RKO (cell line): ENCODE measurements at places on chromosomes 5 and 9.

- peak; percentile 96 for DNase-seq
These were observed 51.7 kb upstream of the TUT7 start for GRCh38 chr9:86405926-86406325.

DNA sequence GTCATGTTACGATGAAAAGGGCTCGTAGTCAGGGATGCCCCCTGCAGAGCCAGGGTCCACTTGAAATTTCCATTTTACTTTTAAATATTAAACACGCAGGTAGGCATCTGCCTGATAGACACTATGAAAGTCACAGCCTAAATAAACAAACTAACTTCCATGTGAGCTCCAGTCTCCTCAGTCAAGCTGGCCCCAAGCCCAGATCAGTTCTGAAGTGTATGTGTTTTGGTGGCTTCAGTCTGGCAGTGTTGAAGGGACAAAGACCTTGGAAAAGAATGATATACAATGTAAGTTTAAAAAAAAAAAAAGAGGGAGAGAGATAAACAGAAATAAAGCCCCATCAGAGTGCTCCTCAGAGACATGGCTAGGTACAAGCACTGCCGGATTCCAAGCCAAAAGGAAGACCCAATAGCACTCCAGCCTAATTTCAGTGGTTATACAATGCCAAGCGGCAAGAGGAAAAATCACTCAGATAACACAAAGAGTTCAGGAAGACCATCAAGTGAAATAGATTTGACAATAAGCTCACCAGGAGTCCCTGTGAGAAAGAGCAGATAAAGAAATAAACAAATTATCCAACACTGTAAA is 181.0 kb downstream of the BNC2 start:
- DNase-seq = no peak

DNA sequence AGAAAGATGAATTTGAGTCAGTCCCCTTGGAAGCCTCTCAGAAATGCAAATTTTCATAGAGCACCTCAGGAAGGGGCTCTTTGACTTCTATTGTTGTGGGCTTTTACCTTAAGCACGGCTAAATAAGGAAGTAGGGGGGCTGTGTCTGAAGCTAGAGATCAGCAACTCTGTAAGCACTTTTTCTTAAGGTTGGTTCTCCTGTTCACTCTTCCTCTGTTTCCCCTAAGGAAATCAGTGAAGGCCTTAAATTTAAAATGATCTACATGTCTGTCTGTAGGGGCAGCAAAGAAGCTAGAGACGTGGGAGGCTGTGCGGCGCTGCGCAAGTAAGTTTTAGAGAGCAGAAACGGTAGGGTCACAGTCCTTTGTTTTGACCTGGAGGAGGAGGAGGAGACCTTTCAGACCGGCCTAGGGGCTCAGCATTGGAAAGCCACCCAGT is 1.2 kb upstream of the CDC14B start:
- DNase-seq = no peak

- DNase-seq = no peak
These were observed 1.1 kb upstream of the DAP start for GRCh38 chr5:10761933-10762775.

DNA sequence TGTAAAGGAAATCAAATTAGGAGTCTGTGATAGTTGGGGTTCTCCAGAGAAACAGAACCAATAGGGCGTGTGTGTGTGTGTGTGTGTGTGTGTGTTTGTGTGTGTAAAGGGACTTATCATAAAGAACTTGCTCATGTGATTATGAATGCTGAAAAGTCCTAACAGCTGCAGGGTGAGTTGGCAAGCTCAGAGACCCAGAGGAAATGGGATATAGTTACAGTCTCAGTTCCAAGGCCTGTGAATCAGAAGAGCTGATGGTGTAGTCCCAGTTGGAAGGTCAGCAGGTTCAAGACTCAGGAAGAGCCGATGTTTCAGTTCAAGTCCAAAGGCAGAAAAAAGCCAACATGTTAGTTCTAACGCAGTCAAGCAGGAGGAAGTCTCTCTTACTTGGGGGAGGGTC is 214.2 kb downstream of the ELAVL2 start:
- no peak for DNase-seq

- DNase-seq = no peak
These were observed 51.5 kb upstream of the IQGAP2 start for GRCh38 chr5:76351577-76351976.

GRCh38 chr5:148290271-148291195 is 21.7 kb upstream of the SPINK7 start:
- peak; percentile 54 for DNase-seq

- DNase-seq = no peak
These were observed 2.9 kb downstream of the ARSK start for GRCh38 chr5:95557841-95558240.

GRCh38 chr5:158727136-158727535 is 372.6 kb downstream of the EBF1 start:
- no peak for DNase-seq

DNA sequence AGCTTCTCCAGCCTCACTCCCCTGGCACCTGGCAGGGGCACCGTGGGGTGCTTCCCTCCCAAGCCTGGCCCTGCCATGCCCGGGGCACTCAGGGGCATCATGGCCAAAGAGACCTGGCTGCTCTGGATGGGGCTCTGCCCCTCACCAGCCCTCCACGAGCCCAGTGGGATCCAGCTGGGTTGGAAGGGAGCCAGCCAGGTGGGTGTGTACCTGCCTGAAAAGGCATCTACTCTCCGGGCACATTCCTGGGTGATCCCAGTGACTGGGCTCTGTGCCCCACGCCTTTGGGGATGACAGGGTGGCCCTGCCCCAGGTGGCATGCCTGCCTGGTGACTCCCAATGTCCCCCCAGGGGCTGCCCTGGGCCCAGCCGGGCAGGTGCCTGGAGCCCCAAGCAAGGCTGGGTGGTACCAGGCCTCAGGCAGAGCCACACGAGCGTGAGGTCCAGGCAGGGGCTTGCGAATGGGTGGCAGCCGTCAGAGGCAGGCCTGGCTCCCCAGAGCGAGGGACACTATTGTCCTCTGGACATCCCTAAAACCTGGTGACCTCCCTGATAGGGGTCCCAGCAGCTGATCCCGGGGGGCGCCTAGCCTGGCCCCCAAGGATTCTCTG is 777 bp downstream of the GPSM1 start:
- peak; percentile 40 for DNase-seq

GRCh38 chr9:87115785-87116184 is 168.5 kb upstream of the GAS1 start:
- DNase-seq = no peak

- DNase-seq = no peak
These were observed 1.1 kb downstream of the OSTF1 start for GRCh38 chr9:75089373-75089766.

DNA sequence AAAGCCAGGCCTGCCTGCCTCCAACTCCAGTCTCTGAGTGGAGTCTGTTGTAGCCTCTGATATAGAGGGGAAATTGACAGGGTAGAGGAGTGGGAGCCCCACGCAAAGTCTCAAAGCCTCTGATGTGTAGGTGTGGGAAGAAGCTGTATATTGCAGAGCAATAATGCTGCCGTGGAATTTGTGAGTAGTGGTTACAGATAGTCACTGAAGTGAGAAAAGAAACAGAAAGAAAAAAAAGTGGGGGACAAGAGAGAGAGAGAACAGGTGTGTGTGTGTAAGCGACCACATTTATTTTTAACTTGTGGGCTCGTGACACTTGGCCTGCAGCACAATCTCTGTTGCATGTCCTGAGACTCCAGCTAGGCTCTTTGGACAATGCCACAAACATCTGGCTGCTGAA is 227.8 kb downstream of the NSG2 start:
- DNase-seq = no peak

DNA sequence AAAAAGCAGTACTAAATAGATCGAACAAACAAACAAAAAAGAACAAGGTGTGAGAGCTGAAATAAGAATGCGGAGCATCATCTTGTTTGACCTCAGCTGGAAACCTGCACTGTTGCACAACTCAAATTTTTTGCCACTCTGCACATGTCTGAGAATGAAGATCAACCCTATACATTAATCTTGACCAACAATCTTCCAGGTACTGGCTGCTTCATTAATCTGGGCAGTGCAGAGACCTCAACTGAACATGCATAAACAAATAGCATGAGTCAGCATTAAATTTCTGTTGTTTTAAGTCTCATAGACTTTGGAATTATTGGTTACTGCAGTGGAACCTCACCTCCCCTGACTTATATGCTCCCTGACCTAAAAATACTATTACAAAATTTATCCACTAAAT is 114.6 kb upstream of the FTMT start:
- no peak for DNase-seq

- DNase-seq = no peak
These were observed 89.2 kb upstream of the LMX1B start for GRCh38 chr9:126524353-126525077.

DNA sequence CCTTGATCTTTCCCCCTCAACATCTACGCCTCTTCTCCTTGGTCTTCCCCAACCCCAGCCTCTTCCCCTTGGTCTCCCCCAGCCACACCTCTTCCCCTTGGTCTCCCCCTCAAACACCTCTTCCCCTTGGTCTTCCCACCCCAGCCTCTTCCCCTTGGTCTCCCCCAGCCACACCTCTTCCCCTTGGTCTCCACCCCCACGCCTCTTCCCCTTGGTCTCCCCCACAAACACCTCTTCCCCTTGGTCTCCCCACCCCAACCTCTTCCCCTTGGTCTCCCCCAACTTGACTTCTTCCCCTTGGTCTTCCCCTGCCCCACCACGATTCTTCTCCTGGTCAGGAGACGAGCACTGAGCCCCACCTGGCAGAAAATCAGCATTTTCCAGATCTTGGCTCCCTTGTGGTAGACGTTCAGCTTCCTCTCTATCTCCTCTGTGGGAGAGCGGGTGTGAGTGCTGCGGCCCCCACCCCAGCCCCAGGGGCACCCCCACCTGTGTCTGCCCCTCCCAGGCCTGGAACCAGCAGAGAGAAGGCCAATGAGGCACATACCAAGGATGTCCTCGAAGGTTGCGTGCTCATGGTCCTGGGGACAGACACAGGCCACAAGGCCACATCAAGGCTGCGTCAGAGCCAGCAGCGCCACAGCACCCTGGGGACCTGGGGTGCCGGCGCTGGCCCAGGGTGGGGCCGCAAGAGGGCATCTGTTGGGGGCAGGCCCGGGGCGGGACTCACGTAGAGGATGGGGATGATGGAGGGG is 7.0 kb downstream of the NSMF start:
- DNase-seq = no peak

GRCh38 chr5:135317286-135317685 is 81.7 kb downstream of the MACROH2A1 start:
- no peak for DNase-seq

GRCh38 chr5:88602584-88602983 is 280.4 kb downstream of the MEF2C start:
- no peak for DNase-seq

- peak; percentile 28 for DNase-seq
These were observed 12.4 kb upstream of the RANBP17 start for GRCh38 chr5:170849374-170849773.

GRCh38 chr5:161302559-161302958 is 244.0 kb downstream of the GABRB2 start:
- DNase-seq = no peak

DNA sequence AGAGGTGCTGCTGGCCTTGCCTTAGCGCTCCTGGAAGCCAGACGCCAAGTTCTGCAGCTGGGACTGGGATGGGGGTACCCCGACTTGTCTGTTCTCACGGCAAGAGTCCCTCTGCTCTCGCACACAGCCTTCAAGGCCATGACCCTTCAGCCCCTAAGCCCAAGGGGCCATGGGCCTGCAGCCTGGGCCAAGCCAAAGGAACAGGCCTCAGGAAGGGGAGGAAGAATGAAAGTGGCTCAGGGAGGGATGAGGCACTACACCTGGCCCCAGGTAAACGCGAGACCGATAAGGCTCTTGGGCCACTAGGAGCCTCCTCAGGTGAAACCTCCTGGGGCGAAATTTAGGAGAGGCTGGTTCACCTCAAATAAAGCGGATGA is 3.9 kb downstream of the EBF1 start:
- DNase-seq = no peak

DNA sequence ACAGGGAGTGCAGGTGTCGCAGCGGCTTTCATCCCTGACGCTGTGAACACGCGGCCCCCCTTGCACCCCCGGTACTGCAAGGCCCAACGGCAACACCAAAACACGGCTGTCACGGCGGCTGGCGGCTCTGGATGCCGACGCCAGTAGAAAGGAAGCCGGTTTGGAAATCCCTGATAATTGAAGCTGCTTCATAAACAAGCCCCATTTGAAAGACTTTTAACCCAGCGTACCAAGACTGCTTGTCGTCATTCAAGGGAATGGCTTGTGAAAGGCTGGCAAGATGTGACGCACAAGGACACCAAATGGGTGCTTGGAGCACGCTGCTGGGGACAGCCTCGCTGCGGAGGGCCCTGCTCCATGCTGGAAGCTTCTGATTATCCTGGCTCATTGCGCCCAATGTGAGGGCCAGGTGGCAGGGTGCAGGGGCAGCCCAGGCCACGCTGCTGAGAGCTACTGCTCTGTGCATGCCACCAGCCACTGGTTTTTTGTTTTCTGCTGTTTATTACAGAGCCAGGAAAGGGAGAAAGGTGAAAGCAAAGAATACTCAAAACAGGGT is 63.1 kb downstream of the GTF3C4 start:
- DNase-seq = no peak

- DNase-seq = no peak
These were observed 2.1 kb downstream of the SPATA31E1 start for GRCh38 chr9:87884578-87885459.

DNA sequence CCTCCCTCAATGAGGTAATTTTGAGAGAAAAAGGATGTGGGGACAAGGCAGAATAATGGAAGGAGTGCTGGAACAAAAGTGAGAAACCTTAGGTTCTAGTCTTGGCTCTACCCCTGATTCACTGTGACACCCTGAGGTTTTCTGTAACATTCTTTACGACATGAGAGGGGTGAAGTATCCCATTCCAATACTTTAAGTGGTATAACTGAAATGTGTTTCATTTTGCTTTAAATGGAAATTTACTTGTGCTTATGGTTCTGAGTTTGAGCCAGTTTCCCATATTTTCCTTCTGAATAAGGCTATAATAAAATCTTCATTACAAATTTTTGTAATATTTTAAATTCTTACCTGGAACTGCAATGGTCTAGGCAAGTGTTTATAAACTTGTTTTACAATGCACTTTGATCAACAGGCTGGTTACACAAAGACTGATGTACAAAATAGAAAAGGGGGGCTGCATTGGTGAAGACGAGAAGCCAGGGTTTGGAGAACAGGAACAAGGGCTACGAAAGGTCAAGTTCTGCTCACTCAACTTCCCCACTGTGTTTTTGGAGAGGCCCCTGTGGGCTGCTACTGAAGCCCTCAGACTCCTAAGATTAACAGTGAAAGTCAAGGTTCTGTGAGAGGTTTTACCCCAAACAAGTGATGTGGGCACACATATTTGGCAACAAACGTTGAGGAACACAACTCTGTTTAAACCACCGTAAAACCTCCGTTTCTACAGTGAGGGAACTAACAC is 171.9 kb upstream of the ELL2 start:
- no peak for DNase-seq

DNA sequence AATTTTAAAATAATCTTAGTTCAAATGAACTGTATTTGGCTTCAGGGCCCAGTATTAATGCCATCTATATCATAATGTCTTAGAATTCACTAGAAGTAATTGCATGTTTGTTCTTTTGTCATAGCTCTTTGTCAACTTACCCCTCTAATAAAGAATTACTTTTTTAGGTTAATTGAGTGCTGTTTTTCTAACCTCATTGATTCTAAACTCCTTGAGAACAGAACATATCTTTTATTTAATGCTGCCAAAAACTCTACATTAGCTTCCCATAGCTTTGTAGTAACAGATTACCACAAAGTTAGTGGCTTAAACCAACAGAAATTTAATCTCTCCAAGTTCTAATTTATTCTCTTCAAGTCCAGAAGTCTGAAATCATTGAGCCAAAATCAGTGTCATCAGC is 242.4 kb downstream of the LURAP1L start:
- DNase-seq = no peak

- DNase-seq = no peak
These were observed 129.8 kb downstream of the GNAQ start for GRCh38 chr9:77901771-77902170.

- DNase-seq = peak; percentile 16
These were observed 25.7 kb upstream of the RFK start for GRCh38 chr9:76419782-76420380.
